Psoas muscle (tissue), 8 donors: ENCODE measurements at places on chromosomes 12 and 14.
A peak's percentile ranks its signal among the peaks of the same experiment; 100 is the strongest.

DNA sequence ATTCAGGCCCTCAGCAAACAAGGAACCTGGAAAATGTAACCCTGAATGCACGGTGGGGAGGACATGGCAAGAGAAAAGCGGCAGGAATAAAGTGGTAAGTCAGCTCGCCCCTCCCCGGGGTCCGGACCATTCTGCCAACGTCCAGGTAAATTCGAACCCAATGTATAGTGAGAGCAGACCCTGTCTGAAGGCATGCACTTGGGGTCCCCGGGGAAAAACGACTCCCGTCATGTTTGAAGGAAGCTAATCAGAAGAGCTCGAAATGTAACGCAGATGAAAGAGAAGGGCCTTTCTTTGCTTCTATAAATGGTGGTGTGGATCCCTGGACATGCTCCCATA is 193 bp downstream of the ACACB start:
- no peak for DNase-seq

DNA sequence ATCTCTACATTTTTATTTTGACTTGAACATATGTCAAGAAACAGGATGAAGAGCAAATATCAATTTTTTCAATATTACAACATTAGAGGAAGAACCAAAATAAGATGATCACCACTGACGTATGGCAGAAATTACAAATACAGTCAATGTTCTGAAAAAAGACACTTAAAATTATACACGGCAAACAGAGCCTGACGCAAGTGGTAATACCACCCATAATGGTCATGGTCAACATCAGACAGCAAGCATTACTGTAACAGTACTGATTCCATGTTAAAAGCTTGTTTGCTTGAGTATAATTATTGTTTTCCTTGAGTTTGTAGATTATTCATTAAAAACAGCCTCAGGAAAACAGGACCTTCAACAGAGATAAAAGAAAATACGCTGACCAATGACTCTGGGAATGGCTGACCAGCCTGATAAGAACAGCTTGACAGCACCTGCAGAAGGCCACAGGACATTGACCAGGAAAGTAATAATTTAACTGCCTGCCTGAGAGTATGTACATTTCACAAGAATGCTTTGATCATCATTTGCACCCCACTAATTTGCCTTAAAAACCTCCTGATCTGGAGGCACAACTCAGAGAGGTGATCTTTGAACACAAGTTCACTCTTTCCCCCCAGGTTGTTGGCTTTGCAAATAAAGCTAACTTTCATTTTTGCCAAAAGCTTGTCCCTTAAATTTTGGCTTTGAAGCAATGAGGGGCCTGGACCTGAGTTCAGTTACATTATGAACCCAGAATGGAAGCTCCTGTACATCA is 187.3 kb downstream of the IPO8 start:
- DNase-seq = no peak

DNA sequence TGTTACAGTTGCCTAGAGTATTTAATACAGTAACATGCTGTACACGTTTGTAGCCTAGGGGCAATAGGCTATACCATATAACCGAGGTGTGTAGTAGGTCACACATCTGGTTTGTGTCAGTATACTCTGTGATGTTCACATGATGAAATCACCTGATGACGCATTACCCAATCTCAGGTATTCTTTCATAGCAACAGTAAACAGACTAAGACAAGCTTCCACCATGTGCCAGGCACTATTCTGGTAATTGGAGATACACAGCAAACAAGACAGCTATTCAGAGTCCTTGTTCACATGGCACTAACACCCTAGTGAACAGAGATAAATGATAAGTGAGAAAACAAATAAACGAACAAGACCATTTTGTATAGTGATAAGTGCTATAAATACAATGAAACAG is 3.8 kb upstream of the PDE3A start:
- DNase-seq = no peak

DNA sequence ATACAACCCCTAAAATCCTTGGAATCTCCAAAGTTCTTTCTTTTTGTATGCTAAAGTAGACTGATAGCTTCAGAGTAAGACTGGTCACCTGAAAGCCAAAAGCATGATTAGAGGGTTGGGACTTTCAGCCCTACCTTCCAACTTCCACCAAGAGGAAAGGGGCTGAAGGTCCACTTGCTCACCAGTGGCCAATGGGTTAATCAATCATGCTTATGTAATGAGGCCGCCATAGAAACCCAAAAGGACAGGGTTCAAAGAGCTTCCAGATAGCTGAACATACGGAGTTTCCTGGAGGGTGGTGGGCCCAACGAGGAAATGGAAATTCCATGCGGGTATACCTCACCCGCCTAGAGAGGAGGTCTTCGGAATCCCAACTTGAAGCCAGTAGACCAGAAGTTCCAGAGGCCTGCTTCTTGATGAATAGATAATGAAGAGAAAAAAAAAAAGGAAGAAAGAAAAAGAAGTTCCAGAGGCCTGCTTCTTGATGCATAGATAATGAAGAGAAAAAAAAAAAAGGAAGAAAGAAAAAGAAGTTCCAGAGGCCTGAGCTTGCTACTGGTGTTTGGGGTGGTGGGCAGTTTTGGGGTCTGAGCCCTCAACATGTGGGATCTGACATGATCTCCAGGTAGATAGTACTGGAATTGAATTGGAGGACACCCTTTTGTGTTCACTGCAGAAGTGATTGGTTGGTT is 11.2 kb upstream of the BTG1 start:
- DNase-seq = no peak

- DNase-seq = peak; percentile 64
These were observed 2.4 kb upstream of the RARG start for GRCh38 chr12:53234271-53234914.

DNA sequence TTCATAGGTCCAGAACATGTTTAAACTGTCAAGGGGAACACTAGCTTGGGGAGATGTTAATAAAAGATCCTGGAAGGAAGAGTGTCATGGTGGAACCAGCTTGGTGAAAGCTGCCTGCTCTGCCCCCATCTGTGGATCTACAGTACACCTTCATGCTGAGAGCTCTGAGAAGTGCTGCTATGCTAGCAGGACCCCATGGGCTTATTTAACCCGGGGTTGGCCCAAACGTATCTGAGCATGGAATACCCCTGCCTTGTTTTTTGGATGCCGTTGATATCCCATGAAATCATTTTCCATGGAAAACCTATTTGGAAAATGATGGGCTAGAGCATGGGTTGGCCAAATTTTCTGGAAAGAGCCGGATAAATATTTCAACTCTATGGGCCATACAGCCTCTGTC is 14.2 kb downstream of the UBE3B start:
- no peak for DNase-seq

GRCh38 chr12:50187084-50187900 is 20.1 kb upstream of the CERS5 start:
- no peak for DNase-seq

- DNase-seq = no peak
These were observed 1656.3 kb upstream of the FLRT2 start for GRCh38 chr14:83873669-83874068.

- DNase-seq = no peak
These were observed 146.6 kb upstream of the PLEKHG7 start for GRCh38 chr12:92556141-92556540.

GRCh38 chr12:122853582-122854245 is 18.5 kb downstream of the HIP1R start:
- peak; percentile 43 for DNase-seq
